Stimulated activated CD4-positive, alpha-beta T cell treated with anti-CD3 and anti-CD28 coated beads, TNF-alpha, amount 100 ng/mL, for 1 hour (primary cell): ENCODE measurements at places on chromosomes 7 and 10.

- DNase-seq, result no peak
These were observed 23.0 kb upstream of the KMT2E start for GRCh38 chr7:104990983-104991382.

DNA sequence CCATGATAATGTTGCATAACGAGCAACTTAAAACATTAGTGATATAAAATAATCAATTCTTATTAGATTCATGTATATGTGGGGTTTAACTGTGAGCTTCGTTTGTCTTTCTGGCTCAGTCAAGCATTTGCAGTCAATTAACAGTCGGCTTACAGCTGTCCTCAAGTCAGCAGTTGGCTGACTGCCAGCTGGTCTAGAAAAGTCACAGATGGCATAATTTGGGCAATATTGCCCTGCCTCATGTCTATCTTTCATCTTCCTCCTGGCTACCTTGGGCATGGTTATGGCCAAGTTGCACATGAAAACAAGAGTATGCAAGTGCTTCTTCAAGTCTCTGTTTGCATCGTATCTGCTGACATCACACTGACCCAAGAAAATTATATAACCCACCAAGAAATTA lies 186.1 kb upstream of the ZWINT start:
- DNase-seq, result no peak

DNA sequence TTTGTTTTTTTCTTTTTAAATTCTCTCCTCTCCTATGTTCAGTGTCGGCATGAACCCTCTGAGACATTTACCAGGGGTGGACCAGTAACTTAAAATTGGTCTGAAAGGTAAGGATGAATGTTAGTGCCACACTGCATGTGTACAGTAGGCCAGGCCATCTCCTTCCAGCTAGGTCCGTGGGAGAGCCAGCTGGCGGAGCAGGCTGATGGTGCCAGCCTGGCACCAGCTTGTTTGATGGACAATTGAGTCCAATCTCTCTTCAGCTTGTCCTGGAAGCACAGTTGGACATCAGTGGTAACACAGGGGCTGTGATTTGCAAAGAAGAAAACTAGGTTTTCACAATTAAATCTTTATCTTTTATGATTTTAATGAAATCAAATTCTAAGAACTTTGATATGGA lies 136.5 kb downstream of the CNNM2 start:
- no peak for DNase-seq

GRCh38 chr10:86876748-86877147 lies 80.7 kb downstream of the MMRN2 start:
- no peak for DNase-seq

DNA sequence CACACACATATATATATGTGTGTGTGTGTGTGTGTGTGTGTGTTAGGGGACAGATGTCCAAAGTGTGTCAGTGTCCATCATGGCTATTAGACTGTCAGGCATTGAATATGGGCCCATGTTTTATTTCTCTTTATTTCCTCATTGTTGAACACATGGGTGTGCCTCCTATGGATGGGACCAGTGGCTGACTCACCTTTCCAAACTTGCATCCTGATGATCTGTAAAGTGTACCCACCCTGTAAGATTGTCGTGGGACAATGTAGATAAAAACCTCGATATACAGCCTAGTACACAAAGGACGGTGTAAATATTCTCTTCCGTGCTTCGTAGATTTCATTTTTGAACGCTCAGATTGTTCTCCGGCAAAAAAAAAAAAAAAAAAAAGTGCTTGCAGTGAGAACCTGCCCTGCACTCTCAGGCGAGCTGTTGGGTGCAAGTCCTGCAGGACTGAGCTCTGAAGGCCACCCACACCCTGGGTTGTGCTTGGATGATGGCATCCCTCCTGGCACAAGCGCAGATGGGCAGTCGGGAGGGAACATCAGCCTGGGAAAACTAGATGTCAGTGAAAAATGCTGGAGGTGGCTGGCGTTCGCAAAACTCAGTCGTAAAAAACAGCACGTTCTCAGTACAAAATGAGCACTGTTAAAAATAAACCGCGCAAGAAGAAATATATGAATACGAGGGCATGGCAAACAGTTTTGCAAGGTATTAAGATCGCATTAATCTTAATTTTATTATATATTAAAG lies 166.9 kb downstream of the CUX1 start:
- no peak for DNase-seq

DNA sequence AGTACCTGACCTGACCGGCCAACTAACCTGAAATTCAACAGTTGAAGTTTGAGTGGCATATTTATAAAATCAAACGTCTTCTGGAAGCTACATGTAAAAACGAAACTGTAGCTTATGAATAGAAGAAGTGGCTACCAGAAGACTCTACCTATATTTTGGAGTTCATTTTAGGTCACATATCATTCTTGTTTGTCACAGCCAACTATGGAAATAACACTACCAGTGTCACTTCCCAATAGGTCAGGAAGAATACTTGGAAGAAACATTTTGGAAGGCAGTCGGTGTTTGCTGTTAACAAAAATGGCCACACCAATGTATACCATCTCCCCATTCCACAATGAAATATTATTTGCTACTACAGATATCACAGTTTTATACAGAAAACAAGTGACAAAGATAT lies 12.6 kb downstream of the TWIST1 start:
- DNase-seq, result no peak
